ENCODE measurements at places on chromosomes 16 and 17. TPM values are rescaled to one million over a fixed set of nuclear protein-coding genes. Genes with fewer than 3 reads are reported as not detected.

GP1BA gene
- polyA plus RNA-seq = 0.05 TPM

GPR179 gene
- 0.07 TPM for polyA plus RNA-seq

TRAPPC2L gene
- 28.5 TPM for polyA plus RNA-seq

CLEC19A gene
- not detected for polyA plus RNA-seq

DNA sequence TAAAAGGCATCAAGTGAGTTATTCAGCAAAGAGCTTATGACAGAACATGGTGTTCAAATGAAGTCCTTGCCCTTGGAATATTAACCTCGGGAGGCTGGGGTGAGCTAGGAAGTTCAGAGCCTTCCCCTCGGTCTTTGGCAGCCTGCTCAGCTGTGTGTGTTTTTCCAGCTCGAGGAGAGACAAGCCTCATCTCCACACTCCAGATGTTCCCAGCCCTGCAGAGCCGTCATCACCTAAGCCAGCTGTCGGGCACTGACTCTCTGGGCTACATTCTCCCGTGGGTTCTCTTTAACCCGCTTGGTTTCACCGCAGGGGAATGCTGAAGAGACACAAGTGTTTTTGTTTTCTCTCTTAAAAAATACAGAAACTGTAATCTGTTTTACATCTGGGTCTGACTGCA is 47.1 kb downstream of the IRX3 start:
- H3K4me3 ChIP-seq = no peak overlapping the region
- H3K27me3 ChIP-seq = no peaks in the 10 kb centered on the region
- no peaks in the 10 kb centered on the region for H3K4me1 ChIP-seq
- DNase-seq = peak; percentile 73
- H3K27ac ChIP-seq = no peak overlapping the region
- H3K36me3 ChIP-seq = no peaks in the 10 kb centered on the region

- H3K4me3 ChIP-seq = no peak overlapping the region
- no peaks in the 10 kb centered on the region for H3K27me3 ChIP-seq
- no peaks in the 10 kb centered on the region for H3K36me3 ChIP-seq
- H3K4me1 ChIP-seq = peaks cover 4% of the 10 kb centered on the region
Observed at GRCh38 chr17:41523787-41524186, 4.3 kb downstream of the KRT19 start.

- peaks cover 28% of the 10 kb centered on the region for H3K4me1 ChIP-seq
- H3K36me3 ChIP-seq = peaks cover 59% of the 10 kb centered on the region
- no peaks in the 10 kb centered on the region for H3K27me3 ChIP-seq
Observed at GRCh38 chr17:42541041-42541833, 5.2 kb downstream of the NAGLU start.

DNA sequence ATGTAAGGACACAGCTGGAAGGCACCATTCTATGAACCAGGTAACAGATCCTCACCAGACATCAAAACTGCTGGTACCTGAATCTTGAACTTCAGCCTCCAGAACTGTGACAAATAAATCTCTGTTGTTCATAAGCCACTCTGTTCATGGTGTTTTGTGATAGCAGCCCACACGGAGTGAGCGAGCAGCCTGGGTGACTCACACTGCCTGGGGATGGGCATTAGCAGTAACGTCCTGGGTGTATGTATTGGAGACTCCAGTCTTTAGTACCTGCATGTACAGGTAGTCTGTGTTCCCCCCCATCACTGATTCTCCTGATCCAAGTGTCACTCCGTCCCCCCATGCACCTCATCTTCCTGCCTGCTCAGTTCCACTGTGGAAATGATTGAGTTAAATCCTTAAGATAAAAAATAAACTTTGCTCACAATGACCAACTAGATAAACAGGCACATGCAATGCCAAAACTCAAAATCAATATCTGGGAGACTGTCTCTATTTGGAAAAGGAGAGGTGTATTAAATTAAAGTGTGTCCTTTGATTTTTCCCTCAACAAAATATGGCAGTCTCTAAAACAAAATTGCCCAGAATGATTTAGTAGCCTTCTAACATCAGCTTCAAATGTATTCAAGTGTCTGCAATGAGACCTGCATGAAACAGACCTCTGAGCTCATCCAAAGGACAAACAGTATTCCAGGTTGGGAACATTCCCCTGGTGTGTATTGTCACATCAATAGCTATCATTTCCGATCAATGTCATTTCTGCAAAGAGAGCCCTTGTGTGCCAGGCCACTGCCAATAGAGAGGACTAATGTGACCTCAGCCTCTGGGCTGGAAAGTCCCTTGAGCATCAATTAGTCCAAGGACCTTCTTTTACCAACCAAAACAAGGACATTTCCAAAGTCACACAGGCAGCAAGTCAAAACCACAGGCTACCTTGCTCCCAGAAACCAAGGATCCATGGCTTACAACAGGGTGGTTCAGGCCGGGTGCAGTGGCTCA is 12.2 kb upstream of the VAT1L start:
- no peak for DNase-seq
- no peaks in the 10 kb centered on the region for H3K27me3 ChIP-seq
- H3K27ac ChIP-seq = no peak overlapping the region
- no peak overlapping the region for H3K4me3 ChIP-seq
- no peaks in the 10 kb centered on the region for H3K4me1 ChIP-seq

- peaks cover 30% of the 10 kb centered on the region for H3K4me1 ChIP-seq
- peak overlapping the region; percentile 39 for H3K4me3 ChIP-seq
- no peak for DNase-seq
- H3K27ac ChIP-seq = peak overlapping the region; percentile 88
- peaks cover 39% of the 10 kb centered on the region for H3K36me3 ChIP-seq
Observed at GRCh38 chr17:56909742-56910508, 3.9 kb downstream of the TRIM25 start.

GRCh38 chr17:28634206-28634865 is 10.6 kb downstream of the BLTP2 start:
- no peak overlapping the region for H3K4me3 ChIP-seq
- no peaks in the 10 kb centered on the region for H3K27me3 ChIP-seq
- H3K4me1 ChIP-seq = no peaks in the 10 kb centered on the region
- H3K27ac ChIP-seq = no peak overlapping the region

GRCh38 chr16:1027501-1027815 is 45.1 kb upstream of the SSTR5 start:
- DNase-seq = no peak
- no peak overlapping the region for H3K27ac ChIP-seq
- no peaks in the 10 kb centered on the region for H3K4me1 ChIP-seq
- peaks cover 76% of the 10 kb centered on the region for H3K27me3 ChIP-seq
- no peaks in the 10 kb centered on the region for H3K36me3 ChIP-seq

DNA sequence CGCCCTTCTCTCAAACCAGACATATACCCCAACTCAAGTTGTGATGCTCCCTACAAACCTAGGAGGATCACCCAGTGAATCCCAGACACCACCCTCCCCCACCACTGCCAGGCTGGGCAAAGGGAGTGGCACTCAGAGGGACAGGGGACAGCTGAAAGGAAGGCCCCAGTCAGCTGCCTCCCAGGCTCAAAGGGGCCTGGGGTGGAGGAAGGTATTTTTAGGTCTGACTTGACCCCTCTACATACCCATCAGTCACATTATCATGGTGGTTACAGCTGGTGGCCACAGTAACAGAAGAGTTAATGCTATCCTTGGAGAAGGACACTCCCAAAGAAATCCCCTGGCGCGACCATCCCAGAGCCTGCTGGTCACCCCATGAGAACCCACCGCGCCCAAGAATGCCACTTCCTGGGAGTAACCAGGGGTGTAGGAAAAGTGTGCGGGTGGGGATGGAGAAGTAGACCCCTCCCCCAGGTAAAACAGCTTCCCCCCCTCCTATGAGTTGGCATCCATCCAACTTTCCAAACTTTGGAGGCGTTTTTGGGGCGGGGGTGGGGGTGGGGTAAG is 1.1 kb downstream of the CACNB1 start:
- H3K4me3 ChIP-seq = peak overlapping the region; percentile 90
- DNase-seq = peak; percentile 88
- peak overlapping the region; percentile 97 for H3K27ac ChIP-seq
- no peaks in the 10 kb centered on the region for H3K36me3 ChIP-seq

GRCh38 chr16:10731790-10732189 is 11.9 kb upstream of the NUBP1 start:
- no peak for DNase-seq
- H3K27ac ChIP-seq = no peak overlapping the region
- no peaks in the 10 kb centered on the region for H3K27me3 ChIP-seq

DNA sequence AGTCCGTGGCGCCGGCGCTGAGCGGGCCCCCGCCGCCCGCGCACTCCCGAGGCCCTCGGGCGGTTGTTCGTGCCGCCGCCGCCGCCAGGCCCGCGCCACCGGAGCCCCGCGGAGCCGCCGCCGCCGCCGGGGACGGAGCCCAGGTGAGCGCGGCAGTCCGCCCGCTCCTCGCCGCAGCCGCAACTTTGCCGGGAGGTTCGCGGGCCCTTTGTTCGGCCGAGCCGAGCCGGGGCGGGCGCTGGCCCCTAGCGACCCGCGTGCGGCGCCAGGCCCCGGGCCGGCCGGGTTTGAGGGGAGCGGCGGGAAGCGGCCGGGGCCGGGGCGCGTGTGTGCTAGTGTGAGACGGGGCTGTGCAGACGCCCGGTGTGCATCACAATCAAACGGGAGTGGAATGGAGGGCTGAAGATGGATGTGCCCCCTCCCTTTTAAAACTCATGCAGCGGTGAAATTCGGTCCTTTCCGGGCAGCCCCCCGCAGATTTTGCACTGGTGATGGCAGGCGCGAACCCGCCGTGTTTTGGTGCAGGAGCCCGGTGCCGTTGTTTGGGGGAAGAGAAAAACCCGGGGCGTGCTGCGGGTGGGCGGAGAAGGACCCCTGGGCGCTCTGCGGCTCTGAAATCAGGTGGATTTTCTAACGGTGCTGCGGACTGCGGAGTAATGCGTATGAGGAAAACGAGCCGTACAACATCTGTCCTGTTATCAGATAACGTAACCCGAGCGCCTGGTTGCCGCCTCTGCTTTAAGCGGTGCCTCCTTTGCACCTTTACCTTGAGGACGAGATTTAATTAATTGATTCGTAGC is 823 bp downstream of the TNRC6C start:
- H3K27ac ChIP-seq = peak overlapping the region; percentile 84
- H3K4me3 ChIP-seq = peak overlapping the region; percentile 89
- H3K4me1 ChIP-seq = peaks cover 39% of the 10 kb centered on the region
- no peaks in the 10 kb centered on the region for H3K36me3 ChIP-seq

GRCh38 chr17:33242375-33243124 is 50.5 kb downstream of the ASIC2 start:
- no peaks in the 10 kb centered on the region for H3K27me3 ChIP-seq
- DNase-seq = no peak
- no peak overlapping the region for H3K4me3 ChIP-seq
- no peak overlapping the region for H3K27ac ChIP-seq
- H3K4me1 ChIP-seq = no peaks in the 10 kb centered on the region

- DNase-seq = no peak
- no peak overlapping the region for H3K27ac ChIP-seq
- no peak overlapping the region for H3K4me3 ChIP-seq
- no peaks in the 10 kb centered on the region for H3K36me3 ChIP-seq
Observed at GRCh38 chr16:88499836-88500251, 46.8 kb downstream of the ZFPM1 start.

DNA sequence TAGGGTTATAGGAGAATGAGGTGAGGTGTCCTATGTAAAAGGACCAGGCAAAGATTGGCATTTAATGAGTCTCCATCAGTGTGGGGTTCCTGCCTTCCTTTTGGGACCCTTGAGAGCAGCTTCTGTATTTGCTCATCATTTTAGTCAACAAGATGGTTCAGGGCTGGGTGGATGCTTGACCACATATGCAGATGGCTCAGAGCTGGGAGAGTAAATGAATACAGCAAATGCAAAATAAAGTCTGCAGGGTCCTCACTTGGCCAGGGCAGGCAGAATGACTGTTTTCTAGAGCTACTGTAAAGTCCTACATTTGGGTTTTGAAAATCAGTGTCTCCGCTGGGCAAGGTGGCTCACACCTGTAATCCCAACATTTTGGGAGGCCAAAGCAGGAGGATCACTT is 57.2 kb upstream of the ETV4 start:
- no peak overlapping the region for H3K4me3 ChIP-seq
- no peaks in the 10 kb centered on the region for H3K36me3 ChIP-seq
- no peaks in the 10 kb centered on the region for H3K27me3 ChIP-seq

DNA sequence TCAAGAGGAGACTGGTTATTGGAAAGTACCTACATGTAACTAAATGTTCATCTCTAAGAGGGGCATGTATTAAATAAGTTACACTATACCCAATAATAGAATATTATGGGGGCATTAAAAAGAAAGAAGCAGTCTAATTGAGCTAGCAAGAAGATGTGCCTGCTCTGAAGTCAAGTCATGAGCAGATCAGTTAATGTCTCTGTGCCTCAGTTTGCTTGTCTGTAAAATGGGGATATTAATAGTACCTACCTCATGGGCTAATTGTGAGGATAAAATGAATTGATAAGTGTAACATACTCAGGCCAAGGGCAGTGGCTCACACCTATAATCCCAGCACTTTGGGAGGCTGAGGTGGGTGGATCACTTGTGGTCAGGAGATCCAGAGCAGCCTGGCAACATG is 3.0 kb downstream of the CNGB1 start:
- no peak overlapping the region for H3K4me3 ChIP-seq
- H3K4me1 ChIP-seq = no peaks in the 10 kb centered on the region
- peak; percentile 4 for DNase-seq
- H3K27ac ChIP-seq = no peak overlapping the region
- no peaks in the 10 kb centered on the region for H3K36me3 ChIP-seq

- H3K27me3 ChIP-seq = no peaks in the 10 kb centered on the region
- H3K4me3 ChIP-seq = peak overlapping the region; percentile 56
- peak overlapping the region; percentile 89 for H3K27ac ChIP-seq
- H3K4me1 ChIP-seq = peaks cover 38% of the 10 kb centered on the region
- DNase-seq = peak; percentile 78
Observed at GRCh38 chr16:2482708-2483534, 8.0 kb downstream of the TBC1D24 start.

GRCh38 chr17:75642182-75642783 is 9.0 kb downstream of the SMIM5 start:
- no peak overlapping the region for H3K4me3 ChIP-seq
- H3K4me1 ChIP-seq = no peaks in the 10 kb centered on the region
- H3K36me3 ChIP-seq = no peaks in the 10 kb centered on the region
- H3K27ac ChIP-seq = no peak overlapping the region
- H3K27me3 ChIP-seq = no peaks in the 10 kb centered on the region

DNA sequence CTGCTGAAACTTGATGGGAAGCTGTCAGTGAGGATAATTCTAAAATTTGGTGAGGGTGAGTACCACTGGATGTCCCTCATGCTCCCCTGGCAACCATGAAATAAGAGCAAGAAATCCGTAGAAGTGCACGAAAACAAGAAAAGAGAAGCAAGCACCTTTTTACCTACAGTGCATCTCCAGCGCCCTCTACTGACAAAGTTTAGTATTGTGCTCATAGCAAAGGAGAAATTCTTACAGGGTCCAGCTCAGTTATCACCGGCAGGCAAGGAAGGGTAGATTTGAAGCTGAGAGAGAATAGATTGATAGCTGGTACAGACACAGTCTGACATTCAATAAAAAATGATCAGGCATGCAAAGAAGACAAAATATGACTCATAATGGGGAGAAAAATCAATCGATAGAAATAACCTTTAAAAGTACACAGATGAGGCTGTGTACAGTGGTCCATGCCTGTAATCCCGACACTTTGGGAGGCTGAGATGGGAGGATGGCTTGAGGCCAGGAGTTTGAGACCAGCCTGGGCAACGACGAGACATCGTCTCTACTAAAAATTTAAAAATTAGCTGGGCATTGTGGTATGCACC is 28.3 kb upstream of the TEX2 start:
- H3K36me3 ChIP-seq = no peaks in the 10 kb centered on the region
- no peak overlapping the region for H3K27ac ChIP-seq
- no peaks in the 10 kb centered on the region for H3K4me1 ChIP-seq
- H3K4me3 ChIP-seq = no peak overlapping the region
- DNase-seq = no peak
- no peaks in the 10 kb centered on the region for H3K27me3 ChIP-seq

- H3K27me3 ChIP-seq = peaks cover 7% of the 10 kb centered on the region
- no peaks in the 10 kb centered on the region for H3K36me3 ChIP-seq
- no peaks in the 10 kb centered on the region for H3K4me1 ChIP-seq
- H3K27ac ChIP-seq = no peak overlapping the region
Observed at GRCh38 chr16:88473666-88474534, 20.8 kb downstream of the ZFPM1 start.
